ENCODE measurements at places on chromosomes 2 and 18. TPM values are rescaled to one million over a fixed set of nuclear protein-coding genes. Genes with fewer than 3 reads are reported as not detected.

- DNase-seq = no peak
Observed at GRCh38 chr2:84029903-84030575, 429.0 kb downstream of the SUCLG1 start.

- DNase-seq = no peak
Observed at GRCh38 chr2:168552450-168552856, 96.4 kb downstream of the CERS6 start.

LONRF2 gene
- polyA plus RNA-seq = 3.7 TPM

GRCh38 chr2:236945431-236946016 is 140.2 kb upstream of the COPS8 start:
- no peak for DNase-seq

DNA sequence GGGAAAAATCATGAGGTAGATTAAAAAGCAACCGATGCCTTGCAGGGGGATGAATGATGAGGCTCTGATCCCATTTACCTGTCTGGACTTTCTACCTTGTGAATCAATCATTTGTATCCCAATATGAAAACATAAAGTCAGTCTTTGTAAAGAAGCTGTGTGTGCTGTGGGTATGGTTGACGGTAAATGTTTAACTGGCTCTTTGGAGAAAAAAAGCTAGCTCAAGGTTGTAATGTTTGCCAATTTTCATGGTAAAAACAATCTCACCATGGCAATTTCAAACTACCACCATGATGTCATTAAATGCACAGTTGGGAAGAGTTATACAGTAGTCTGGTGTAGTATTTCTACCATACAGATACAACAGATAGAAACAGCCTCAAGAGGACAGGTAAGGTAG is 14.6 kb downstream of the TTR start:
- no peak for DNase-seq

DNA sequence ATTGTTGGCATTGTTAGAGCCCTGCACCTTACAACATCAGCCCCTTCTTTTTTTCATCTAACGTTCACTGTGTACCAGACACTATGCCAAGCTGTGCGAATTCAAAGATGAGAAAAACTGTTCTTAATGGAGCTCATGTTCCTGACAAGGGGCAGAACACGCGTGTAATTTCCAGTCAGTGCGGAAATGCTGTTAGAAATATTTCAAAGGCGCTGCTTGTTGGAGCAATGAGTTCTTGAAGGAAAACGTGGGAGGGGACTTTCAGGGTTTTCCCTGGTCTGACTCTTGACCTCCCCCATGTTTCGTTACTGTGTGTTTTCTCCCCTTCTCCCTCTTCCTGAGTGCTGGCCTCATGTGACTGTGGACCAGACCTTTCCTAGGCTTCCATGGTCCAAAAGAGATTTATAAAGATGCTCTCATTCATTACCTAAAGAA is 1.5 kb downstream of the MTHFD2 start:
- DNase-seq = no peak

GPD2 gene
- polyA plus RNA-seq = 19.5 TPM

L3MBTL4 gene
- 5.2 TPM for polyA plus RNA-seq

DNA sequence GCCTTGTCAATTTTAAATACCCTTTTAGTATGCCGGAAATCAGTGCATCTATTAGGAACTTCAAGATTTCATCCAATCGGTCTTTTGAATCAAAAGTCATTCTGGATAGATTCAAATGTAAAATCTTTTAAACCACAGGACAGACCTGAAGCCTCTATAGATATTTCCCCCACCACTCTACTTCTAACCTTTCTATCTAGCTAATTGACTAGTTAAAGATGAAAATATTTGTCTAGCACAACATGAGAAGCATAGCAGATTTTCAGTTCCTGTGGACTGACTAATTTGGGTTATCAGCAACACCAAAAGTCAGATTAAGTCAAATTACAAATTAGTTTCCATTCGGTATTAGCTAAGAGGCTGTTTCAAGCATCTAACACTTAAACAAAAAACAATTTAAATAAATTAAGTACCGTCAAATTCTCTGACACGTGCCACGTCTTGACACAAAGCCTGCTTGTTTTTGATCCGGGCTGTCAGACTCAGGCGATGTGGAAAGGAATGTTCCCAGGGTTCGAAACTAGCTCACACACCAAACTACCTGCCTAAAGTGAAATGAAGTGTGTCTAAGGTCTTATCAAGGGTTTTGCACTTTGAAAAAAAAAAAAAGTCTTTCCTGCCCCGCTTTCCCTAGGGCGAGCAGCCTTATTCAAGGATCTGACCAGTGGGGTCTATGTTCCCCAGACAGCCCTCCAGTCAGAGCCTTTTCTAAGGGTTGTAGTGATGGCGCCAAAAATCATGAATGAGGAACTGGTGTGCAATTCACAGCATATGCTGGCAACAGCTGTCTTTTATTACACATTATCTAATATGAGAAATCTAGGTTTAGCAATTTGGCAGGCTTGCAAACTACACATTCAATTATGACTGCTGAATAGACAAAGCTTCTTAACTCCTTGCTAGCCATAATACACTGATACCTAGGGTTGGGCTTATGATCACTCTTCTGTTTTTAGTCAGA is 4.7 kb downstream of the CYTIP start:
- DNase-seq = no peak

FIGLA gene
- polyA plus RNA-seq = not detected

DNA sequence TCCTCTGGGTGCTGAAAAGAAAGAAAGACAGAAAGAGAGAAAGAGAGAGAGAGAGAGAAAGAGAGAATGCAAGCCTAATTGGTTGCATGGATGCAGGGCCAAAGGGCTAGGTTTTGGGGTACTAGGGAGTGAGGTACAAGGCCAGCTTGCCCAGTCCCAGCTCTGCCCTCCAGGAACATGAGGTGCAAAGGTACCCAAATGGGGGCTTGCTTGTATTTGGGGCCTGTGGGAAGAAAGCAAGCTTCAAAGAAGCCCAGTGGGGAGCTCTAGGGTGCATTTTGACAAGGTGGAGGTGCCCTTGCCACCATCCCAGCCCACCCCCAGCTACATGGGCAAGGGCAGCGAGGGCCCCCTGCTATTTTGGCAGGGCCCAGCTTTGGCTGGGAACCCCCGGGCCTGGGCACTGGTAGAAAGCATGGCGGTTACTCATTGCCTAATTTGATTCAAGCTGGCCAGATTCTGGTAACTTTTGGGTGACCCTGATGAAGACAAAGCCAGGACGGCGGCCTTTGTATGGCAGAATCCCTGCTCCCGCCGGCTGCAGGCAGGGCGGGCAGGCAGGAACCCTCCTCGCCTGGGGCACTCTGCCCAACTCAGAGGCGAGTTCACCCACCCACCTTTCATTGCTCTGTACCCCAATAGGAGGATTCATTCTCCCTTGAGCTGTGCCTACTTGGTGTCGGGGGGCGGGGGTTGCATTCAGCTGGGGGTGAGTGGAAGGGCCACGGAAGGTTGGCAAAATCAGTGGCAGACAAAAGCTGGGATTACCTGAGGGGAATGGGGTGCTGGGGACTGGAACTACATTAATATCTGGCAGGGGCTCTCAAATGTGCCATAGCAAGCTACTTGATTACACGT is 537 bp upstream of the HOXD4 start:
- no peak for DNase-seq

- no peak for DNase-seq
Observed at GRCh38 chr18:23068570-23069310, 66.5 kb upstream of the CABLES1 start.

GRCh38 chr2:217316743-217317142 is 456.9 kb upstream of the TNP1 start:
- no peak for DNase-seq

GRCh38 chr2:96423291-96423690 is 81.9 kb downstream of the NEURL3 start:
- DNase-seq = no peak

DNA sequence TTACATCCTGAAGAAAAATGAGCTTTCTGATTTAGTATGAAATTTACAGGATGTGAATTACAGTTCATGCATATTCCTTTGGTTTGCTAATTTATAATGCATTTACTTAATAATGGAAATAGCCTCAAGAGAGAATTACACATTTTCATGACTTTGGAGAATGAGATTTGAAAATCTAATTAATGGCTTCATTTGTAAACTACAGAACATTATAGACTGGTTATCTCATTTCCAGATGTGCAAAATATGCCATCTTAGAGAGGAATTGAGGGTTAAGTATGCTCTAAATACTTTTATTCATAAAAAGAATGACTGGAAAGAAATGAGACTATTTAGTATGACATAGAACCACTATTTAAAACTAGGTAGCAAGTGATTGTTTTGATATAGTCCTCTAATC is 94.2 kb upstream of the DNAJC10 start:
- no peak for DNase-seq

- DNase-seq = no peak
Observed at GRCh38 chr2:49954059-49954458, 799.7 kb upstream of the FSHR start.

- DNase-seq = no peak
Observed at GRCh38 chr2:38925982-38926381, 36.3 kb downstream of the ARHGEF33 start.

DNA sequence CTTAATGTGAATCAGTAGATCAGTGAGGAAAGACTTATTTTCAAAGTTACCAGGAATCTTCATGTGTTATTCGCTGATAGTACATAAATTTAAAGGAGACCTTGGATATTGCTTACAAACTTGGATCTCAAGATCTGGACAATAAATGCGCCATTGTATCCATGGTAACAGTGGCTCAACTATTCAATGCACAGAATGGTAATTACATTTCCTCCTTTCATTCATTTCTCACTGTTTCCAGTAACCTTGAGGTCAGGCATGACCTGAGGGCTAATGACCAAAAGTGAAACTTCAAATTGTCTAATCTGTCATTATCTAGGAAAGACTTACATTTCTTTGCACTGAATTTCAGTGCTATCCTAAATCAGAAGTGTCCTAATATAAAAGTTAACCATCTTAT is 8.1 kb downstream of the LRP2 start:
- no peak for DNase-seq

DNA sequence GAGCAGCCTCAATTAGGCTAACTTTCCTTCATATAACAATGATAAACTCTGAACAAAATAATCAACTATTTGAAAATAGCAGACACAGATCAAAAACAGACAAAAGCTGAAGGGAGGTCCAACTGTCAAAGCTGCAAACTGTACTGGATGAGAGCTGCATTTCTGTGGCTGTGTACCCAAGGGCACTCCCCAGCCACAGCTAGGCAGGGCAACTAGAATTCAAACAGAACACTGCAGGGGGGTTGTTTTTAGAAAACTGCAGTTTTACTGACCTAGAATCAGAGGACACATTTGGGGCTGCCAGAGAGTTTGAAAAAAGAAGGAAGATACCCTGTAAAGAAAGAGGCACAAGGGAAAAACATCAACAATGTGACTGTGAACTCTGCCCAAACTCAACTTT is 56.8 kb downstream of the SMAD2 start:
- DNase-seq = no peak

- DNase-seq = no peak
Observed at GRCh38 chr2:63875131-63875527, 33.4 kb downstream of the UGP2 start.

DNA sequence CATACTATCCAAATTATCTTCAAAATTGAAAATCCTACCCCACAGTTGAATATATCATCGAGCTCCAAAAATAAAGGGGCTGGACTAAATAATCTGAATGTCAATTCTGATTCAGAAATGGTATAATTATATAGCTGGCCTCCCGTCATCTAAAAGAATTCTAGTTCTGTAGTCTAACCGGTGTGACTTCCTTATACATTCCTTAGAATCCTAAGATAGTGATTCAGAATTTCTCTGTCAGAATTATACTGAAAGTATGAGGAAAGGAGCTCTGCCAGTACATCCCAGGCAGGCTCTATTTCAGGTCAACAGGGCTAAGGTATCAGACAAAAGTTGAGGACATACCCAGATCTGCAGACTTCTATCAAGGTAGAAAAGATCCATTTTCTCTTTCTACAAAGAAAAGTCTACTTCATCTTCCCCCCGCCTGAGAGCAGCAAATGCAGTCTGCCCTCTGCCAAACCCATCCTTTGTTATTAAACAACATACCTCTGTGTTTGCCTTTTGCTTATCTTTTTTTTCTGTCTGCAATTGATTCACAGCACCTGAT is 128.5 kb downstream of the METTL4 start:
- DNase-seq = no peak

- no peak for DNase-seq
Observed at GRCh38 chr18:28984731-28985130, 807.8 kb upstream of the CDH2 start.

TSPYL6 gene
- not detected for polyA plus RNA-seq

- no peak for DNase-seq
Observed at GRCh38 chr18:8450013-8450412, 159.2 kb upstream of the RAB12 start.

DNA sequence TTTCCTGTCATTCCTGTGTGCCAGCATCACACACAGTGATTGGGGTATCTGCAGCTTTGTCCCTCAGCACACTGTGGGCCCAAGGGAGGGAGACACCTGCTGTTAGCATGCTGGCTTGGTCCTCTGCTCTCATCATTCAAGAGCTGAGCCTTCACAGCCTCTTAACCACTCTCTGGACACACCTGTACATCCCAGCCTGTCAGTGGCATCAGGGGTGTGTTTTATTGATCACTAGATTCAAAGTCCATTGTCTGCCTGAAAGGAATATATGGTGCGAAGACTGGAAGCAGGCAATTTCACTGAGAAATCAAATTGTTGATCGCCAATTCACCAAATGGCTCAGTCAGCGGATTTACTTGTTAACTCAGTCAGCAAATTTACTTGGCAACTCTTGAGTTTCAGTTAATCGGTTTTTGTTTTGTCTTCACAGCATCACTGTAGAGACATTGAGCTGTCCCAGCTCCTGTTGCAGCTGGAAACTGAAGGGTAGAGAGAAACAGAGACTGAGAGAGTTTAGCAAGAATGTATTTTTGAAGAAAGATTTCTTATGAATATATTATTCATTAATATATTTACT is 56.3 kb upstream of the TMEM200C start:
- DNase-seq = no peak

DNA sequence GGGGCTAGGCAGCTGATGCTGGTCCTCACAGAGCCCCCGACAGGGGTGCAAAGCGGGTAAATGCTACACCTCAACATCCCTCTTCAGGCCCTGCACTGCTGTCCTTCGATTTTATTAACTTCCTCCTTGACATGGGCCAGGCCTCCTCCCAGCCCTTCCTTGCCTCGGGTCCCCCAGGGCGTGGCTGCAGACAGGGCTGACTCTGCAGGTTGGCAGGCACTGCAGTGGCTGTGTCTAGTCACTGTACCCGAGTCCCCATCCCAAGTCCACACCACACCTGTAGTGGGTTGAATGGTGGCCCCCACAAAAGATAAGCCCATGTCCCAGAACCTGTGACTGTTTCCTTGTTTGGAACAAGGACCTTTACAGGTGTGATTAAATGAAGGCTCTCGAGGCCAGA is 140.2 kb downstream of the TWIST2 start:
- no peak for DNase-seq

C2orf78 gene
- not detected for polyA plus RNA-seq

VPS4B gene
- polyA plus RNA-seq = 61.4 TPM

GRCh38 chr2:105294844-105295481 is 34.6 kb downstream of the TGFBRAP1 start:
- peak; percentile 54 for DNase-seq

DNA sequence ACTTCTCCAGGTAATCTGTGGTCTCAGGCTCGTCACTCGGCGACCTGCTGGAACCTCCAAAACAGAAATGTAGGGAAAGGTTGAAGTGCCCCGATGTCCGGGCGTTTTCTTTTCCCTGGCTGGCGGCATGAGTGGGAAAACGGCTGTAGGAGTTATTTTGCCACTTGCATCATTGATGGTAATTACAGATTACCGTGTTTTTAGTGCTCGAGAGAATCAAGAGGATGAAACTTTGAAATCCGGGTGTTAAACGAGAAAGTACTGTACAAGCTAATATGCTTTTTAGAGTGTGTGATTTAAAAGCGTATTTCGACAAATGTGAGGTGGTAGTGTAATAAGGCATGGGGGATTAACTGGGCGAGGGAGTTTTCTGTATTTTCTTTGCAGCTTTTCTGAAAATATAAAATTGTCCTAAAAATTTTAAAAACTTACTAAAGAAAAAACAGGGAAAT is 819 bp downstream of the GRHL1 start:
- DNase-seq = no peak
